ENCODE measurements at places on chromosomes 4 and X.

DNA sequence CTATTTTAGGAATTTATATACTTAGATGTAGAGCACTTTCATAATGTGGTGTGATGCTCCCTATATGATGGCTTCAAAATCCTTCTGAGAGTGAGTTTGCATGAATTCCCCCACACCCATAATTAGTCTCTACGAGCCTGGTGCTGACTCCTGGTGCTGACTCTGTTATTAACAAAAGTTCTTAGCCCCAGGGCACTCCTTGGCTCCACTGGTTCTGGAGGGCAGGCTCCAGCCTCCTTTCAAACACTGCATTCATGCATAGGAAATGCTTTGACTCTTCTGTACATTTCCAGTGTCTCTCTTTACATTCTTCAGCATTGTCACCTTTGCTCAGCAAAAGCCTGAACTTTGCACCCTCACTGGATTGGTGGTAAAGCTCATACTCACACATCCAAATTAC lies 64.0 kb downstream of the LNX1 start:
- DNase-seq, result no peak

DNA sequence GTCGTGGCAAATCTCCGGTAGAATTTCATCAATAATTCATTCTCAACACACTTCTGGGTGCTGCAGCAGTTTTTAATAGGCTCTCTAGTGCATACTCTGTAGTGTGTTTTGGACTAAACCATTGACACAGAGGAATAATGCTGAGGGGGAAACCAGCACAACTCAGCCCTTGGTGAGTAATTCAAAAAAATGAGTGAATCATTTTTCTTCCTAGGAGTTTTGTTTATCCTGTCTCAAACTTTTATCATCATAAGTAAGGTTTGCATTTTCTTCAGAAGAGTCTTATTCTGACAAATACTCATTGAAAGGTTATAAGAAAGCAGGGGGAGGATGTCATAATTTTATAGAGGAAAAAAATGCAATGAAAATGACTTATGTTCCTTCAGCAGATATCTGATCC lies 2542.7 kb downstream of the PCDH7 start:
- DNase-seq, result no peak

DNA sequence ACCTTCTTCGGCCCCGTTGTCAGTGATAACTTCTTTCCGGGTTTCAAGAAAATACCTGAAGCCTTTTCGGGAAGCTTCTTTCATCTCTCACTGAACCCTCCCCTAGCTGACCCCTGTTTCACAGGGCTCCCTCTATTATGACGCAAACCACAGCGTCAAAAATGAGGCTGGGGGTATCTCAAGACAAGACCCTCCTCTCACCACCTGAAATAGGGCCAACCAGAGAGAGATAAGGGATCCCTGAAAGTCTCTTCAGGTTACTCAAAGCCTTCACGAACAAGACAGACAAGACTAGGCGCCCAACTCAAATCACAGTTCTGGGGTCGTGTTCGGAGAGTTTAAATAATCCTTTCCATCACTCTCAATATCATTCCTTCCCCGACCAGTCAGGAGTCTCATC lies 1.2 kb downstream of the PHF8 start:
- DNase-seq, result no peak

GRCh38 chr4:145234091-145234706 lies 53.8 kb upstream of the OTUD4 start:
- peak; percentile 0 for DNase-seq

- no peak for DNase-seq
Observed at GRCh38 chrX:44400588-44400987, 57.1 kb upstream of the EFHC2 start.

DNA sequence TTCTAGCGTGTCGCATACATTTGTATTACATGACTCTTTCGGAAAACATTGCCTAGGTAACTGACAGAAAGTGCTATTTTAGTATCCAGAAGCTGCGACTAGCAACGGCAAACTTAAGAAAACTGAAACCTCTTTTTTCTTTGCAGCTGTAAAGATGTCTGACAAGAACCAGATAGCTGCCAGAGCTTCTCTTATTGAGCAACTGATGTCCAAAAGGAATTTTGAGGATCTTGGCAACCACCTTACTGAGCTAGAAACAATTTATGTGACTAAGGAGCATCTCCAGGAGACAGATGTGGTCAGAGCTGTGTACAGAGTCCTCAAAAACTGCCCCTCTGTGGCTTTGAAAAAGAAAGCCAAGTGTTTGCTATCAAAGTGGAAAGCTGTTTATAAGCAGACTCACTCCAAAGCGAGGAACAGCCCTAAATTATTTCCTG lies 9.4 kb downstream of the TCEANC start:
- DNase-seq, result no peak

Data from NCI-H2171 (cell line).